ENCODE measurements at places on chromosomes 6 and 20.

DNA sequence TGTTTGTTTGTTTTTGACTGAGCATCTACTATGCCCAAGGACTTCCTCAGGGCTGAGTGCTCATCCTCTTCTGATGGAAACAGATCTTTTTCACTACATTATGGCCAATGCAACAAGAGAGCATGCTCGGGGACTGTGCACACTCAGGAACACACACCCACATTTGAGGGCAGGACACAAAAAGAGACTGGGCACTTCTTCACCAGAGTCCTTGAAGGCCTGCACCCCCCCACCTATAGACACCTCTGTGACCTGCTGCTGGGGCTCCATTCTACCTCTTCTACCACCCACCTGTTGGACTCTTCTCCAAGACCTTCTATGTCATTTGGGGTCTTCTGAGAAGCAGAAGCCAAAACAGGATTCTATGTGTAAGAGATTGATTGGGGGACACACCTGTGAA, 9.2 kb upstream of the MAFB start:
- no peak for DNase-seq

DNA sequence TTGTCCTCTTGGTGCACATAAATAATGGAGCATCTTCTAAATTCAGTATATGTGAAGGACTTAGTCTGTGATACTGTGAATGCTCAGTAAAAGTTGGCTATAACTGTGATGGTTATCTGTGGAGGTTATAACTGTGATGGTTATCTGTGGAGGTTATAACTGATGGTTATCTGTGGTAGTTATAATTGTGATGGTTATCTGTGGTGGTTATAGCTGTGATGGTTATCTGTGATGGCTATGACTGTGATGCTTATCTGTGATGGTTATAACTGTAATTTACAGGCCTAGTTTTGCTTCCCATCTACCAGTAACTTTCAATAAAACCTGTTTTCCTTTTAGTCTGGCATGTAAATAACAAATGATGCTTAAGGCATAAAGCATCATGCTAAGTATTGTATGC, 16.5 kb downstream of the PTK7 start:
- no peak for DNase-seq

DNA sequence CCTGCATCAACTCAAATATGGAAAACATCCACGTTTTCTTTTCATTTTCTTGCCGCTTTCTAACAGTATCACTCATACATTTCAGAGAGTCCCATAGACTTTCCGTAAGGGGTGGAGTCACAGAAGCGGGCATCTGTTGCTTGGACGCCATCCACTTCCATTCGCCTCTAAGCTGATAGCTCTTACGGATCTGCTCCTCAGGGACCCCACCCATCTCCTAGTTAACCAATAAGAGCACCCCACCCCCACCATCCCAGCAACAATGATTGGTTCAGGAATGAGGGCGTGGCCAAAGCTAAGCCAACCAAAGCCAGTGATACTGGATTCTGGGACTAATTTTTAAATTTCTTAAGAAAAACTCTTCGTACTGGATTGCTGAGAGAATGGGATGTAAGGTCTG, 42.4 kb downstream of the SLC2A10 start:
- peak; percentile 91 for DNase-seq

GRCh38 chr6:47352194-47352920, 42.7 kb upstream of the TNFRSF21 start:
- no peak for DNase-seq

DNA sequence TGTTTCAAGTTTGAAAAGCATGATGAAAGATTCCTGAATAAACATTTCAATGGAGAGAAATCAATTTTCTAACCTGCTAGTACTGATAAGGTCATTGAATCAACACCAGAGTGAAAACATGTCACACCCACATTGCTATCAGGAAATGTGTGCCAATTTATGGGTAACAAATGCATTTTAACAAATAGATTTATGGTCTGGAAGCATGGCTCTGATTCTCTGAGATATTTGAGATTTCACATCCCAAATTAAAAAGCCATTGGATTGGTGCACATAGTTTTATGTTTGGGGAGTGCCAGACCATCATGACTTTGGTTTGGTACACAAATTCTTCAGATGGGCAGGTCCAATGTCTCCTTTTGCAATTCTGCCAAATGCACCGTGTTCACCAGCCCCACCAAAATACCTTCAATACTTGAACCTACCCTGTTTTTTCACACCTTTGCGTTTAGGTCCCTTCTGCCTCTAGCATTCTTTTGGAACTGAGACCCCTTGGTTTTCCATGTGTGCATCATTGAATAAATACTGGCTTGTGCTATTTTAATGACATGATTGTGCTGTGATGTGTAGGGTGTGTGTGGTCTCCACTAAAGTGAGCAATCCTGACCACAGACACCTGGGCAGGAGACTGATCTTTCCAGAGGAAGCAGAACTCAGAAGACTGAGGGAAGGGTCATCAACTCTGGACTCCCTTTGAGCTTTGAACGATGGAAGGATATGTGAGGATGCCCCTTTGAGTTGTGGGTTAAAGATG, 20.4 kb downstream of the IL20RA start:
- DNase-seq = no peak

- no peak for DNase-seq
These were observed 43.1 kb upstream of the NEDD9 start for GRCh38 chr6:11275598-11275997.

- peak; percentile 94 for DNase-seq
These were observed 13.4 kb upstream of the CPNE5 start for GRCh38 chr6:36852481-36853147.

- DNase-seq = peak; percentile 30
These were observed at the start of gene KIAA1755 for GRCh38 chr20:38260378-38261053. Gene KIAA1755, minus strand, starts transcription at chr20:38260735. Its CDS starts 235 bp downstream, at chr20:38260500.

- DNase-seq = peak; percentile 77
These were observed 67.2 kb upstream of the TBC1D7 start for GRCh38 chr6:13395272-13396237.

DNA sequence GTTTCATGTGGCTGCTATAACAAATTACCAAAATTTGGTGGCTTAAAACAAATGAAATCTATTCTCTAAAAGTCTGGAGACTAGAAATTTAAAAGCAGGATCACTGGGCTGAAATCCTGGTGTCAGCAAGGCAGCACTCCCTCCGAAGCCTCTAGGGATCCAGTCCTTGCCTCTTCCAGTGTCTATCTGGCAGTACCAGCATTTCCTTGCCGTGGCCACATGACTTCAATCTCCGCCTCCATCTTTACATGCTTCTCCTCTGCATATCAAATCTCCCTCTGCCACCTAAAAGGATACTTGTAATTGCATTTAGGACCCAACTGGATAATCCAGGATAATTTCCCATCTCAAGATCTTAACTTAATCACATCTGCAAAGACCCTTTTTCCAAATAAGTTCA, 30.2 kb downstream of the ARHGAP18 start:
- peak; percentile 60 for DNase-seq

DNA sequence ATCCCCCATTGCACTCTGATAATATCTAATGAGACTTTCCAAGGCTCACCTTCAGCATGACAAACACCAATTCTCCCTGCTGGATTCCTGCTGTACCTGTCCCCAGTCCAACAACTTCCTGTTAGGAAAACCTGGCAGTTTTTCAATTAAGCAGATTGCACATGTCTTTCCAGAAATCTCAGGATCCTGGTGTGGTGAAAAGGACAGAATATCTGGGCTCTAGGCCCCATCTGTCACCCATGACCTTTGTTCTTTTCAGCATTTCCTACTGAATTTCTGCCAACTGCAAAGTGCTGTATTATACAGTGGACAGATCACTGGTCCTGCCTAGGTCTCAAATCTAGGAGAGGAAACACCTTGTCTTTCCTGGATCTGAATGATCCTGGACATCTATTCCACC, 27.7 kb upstream of the DTNBP1 start:
- no peak for DNase-seq

- DNase-seq = peak; percentile 47
These were observed 214.7 kb upstream of the PROKR2 start for GRCh38 chr20:5531318-5532081.

- DNase-seq = no peak
These were observed 36.1 kb downstream of the RFPL4B start for GRCh38 chr6:112383191-112383590.

GRCh38 chr20:58308290-58308679, 1.2 kb upstream of the RAB22A start:
- no peak for DNase-seq

GRCh38 chr20:330233-331149, 5.1 kb downstream of the SOX12 start:
- DNase-seq = peak; percentile 81

Measured in M059J (cell line).